ENCODE measurements at places on chromosomes 3 and 15.

GRCh38 chr15:74631408-74631807 is 15.8 kb downstream of the CLK3 start:
- DNase-seq: no peak

DNA sequence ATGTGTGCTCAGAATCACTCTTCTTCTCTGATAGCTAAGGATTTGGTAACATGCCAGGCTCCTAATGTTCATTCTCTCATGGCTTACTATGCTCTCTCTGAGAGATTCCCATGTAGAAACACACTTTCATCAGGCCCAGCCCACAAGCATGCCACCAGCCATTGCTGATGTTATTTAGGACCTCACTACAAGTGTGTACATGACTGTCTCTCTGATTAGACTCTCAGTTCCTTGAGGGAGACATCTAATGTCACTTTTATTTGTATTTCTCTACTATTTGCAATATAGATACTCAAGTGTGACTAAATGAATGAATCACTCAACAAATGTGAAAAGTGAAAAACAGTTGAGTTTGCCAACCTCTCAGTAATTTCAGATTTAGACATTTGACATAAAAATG is 84.3 kb upstream of the ARL6 start:
- DNase-seq: no peak

DNA sequence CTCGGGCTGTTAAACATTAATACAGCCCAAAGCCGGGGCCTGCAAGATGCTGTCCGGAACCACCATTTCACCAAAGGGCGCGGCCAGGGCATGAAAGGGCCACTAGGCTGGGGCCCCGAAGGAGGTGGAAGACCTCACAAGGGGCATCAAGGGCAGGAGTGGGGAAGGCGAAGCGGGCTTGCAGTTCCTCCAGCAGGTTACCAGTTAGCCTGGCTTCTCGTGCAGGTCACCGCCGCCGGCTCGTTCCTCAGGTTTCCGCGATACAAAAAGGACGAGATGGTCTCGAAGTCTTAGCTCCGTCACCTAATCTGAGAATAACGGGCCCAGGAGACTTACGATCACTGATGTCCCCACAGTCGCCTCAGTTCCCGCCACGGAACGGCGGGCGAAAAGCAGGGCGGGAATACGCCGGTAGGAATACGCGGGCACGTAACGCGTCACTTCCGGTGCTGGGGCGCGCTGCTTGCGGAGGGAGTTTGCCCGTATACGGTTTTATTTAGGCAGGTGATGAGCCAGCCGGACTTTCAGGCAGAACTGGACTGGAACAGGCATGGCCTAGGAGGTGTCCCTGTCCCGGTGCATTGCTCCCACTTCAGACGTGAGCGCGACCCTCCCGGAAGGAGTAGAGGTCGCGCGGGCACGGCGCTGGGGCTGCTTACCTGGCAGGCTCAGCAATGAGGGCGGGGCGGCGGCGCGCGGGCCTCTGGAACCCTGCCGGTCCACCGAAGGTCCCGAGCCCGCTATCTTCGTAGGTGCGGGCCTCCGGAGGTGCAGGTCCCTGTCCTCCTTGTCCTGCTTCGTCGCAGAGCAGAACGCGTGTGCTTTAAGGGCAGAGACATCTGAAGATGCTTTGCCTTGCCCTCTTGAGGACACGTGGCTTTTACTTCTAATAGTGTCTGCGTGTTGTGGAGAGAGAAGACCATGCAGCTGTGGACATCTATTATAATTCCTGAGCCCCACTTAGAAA is at the start of gene RFC4:
Gene RFC4, minus strand, starts transcription at position 394 of the 967 bp plus-strand sequence. CDS start 1,769 bp downstream, outside the sequence.
- DNase-seq: peak; percentile 73

DNA sequence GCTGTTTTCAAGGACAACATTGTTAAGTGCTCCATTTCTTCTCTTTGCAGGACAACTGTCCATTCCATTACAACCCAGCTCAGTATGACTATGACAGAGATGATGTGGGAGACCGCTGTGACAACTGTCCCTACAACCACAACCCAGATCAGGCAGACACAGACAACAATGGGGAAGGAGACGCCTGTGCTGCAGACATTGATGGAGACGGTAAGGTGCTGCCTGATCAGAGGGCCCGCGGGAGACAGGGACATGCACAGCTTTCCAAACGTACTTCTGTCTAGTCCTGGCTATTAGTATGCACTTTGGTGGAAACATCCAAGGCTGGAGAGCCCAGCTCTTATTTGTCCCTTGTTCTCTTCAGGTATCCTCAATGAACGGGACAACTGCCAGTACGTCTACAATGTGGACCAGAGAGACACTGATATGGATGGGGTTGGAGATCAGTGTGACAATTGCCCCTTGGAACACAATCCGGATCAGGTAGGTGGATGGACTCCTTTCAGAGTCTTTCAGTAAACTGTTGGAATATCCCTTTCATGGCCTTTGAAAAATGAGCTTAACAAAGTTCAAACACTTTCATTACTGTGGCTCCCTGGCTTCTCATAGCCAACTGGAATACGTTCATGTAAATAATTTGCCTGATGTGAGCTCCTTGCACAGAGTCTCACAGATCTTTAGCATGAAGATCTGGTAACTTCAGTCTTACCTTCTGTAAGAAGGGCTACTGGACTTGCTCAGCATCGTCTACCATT is 10.4 kb downstream of the THBS1 start:
- no peak for DNase-seq

DNA sequence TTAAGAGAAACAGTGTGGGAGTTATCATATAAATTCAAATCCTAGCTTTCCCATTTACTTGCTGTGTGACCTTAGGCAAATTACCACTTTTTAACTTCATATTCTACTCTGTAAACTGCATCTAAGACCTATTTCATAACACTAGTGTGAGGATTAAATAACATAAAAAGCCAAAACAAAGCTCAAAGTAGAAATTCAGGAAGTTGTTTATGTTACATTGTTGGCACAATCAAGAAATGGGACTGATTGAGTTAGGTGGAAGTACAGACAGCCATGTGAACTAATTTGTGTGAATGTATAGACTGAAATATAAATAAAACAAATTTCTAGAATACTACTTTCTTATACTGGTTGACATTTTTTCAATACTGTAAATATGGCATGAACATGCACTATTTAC is 131.7 kb downstream of the STAG1 start:
- no peak for DNase-seq

DNA sequence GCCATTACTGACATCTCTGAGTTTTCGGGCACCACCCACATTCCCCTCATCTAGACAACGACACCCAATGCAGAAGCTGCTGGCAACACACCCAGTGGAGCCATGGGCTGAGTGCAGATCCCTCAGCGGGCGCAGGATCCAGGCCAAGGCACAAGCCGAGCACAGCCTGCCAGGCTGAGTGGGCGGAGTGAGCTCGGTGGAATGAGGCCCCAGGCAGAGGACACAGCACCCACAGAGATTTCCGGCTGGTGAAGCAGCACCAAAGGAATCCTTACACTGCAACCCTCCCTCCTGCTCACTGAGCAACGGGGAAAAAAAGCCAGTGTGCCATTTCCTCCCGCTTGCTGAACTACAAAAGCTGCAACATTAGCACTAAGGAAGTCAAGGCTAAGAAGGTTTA is 34.3 kb downstream of the ZMAT3 start:
- no peak for DNase-seq

- DNase-seq: no peak
Observed at GRCh38 chr15:53586799-53587198, 172.7 kb downstream of the WDR72 start.

DNA sequence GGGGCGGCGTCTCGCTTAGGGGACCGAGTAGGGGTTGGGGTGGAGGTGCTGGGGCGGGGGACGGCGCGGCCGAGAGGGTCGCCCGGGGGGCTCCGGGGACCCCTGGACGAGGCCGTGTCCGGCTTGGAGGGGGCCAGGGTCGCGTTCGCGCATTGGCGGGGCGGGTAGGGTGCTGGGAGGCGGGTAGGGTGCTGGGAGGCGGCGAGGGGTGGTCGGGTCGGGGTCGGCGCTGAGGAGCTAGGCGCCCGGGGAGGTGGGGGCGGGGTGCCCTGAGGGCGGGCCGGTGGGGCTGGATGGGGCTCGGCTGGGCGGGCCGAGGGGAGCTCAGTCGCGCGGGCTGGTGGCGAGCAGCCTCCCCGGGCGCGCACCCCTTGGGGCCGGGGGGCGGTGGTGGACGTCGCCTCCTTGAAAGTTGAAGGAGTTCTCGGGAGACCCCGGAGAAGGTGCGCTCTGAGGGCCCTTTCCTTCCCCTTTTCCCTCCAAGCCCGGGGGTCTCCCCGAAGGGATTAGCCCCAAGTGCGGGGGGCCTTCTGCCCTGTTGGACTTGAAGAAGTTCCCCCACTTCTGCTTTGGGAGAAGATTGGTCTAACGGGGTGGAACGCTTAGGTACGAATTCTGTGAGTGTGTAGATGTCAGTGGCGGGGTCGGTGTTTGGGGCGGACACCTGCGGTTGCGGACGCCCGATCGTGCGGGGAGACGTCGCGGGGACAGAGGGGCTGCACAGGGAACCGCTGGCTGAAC is 543 bp downstream of the MEF2A start:
- no peak for DNase-seq

- DNase-seq: no peak
Observed at GRCh38 chr3:105805404-105805803, 63.4 kb downstream of the CBLB start.

DNA sequence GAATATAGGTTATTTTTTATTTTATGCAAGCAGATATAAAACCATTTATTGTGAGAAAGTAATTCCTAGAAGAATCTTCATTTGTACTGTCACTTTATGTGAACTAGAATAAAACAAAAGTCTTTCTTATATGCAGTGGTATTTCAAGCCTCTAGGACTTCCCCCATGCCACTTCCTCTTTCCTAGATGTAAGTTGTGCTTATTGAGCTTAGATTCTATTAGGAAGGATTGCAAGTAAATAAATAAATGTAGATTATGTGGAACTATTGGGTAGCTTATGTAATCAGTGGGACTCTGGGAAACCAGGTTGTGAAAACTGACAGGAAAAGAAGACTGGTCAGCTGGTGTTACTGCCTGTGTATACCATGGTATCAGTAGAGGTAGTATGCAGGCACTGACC is 169.7 kb downstream of the RSRC1 start:
- DNase-seq: no peak

- no peak for DNase-seq
Observed at GRCh38 chr3:122255757-122256439, 69.2 kb upstream of the CSTA start.

DNA sequence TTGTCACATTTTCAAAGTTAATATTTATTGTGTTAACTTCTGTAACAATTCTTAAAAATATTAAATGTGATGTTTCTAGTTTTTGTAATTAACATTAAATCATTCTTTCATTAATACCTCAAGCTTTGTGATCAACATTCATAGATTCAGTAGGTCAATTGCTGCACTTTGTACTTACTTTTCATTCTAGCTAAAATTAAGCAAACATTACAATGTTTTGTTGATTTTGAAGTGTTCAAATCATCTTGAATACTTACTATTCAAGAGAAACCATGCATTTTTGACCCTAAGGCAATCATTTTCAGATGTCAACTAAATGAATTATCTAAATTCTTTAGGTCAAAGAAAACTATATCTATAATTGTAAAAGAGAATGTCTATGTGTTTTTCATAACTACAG is 933.1 kb downstream of the NAALADL2 start:
- no peak for DNase-seq

- no peak for DNase-seq
Observed at GRCh38 chr3:32940726-32941125, 10.7 kb upstream of the CCR4 start.

DNA sequence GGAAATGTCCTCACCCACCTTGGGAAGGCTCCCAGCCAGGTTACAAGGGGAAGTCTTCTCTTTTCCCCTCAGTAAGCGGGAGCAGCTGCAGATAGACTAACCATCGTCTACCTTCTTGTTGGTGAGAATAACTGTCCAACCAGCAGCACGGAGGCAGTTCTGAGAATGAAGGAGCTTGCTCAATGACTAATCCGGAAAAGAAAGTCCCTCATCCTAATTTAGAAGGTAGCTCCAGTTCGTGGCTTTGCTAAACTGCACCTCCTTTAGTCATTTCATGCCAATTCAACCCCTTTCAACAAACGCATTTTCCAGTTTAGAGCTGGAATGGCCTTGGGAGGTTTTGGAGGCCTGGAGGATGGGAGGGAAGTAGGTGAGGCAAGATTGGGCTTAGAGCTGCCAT is 527.4 kb upstream of the PROK2 start:
- DNase-seq: no peak

GRCh38 chr15:68536331-68537095 is 42.3 kb upstream of the CORO2B start:
- no peak for DNase-seq

DNA sequence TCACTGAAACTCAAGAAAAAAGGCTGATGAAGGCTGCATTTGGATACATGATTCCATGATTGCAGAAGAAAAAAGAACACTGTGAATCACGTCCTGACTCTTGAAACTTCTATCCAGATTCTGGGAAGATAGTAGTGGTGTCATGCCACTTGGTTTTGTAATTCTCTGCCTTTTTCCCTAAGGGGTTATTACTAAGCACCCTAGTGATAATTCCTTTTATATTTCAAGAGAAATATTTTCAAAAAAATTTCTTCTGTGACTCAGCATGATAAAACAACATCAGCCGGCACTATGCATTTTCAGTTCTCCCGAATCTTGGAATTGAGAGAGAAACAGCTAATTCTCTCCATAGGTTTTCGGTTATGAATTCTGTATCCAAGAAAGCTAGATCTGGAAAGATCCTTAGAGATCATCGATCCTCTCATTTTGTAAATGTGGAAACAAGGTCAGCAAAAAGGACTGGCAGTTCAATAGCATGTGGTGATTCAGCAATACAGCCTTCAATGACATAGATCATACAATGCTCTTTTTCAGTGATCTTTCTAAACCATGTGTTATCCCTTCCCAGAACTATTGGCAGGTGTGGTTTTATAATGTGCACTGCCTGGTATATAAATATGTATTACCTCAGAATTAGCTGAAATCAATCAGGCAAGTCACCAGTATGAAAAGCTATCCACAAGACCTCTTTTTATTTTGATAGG is 42.6 kb upstream of the TP63 start:
- no peak for DNase-seq

DNA sequence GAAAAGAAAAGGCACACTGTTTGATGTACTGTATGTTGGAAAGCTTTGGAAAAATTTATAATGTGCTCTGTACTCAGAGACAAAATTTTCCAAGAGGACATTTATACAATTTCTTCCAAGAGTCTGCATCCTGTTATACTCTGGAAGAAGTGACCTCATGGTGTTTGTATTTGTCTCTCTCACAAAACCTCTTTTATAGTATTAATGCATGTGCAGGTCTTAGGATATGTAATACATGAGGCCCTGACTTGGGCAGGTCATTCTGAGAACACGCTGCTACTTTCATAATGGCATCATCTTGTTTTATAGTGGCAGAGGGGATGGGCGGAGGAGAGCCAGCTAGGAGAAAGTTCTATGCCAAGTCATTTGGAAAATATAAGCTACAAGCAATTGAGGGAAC is 72.0 kb upstream of the P3H2 start:
- DNase-seq: no peak

All from cerebellar nuclear complex (tissue), 1 donor.